H1 (cell line): ENCODE measurements at places on chromosomes 3 and 15.

GRCh38 chr15:50210462-50211157 lies 28.6 kb downstream of the SLC27A2 start:
- no peak for DNase-seq

GRCh38 chr15:71529361-71529760 lies 281.0 kb upstream of the NR2E3 start:
- no peak for DNase-seq

DNA sequence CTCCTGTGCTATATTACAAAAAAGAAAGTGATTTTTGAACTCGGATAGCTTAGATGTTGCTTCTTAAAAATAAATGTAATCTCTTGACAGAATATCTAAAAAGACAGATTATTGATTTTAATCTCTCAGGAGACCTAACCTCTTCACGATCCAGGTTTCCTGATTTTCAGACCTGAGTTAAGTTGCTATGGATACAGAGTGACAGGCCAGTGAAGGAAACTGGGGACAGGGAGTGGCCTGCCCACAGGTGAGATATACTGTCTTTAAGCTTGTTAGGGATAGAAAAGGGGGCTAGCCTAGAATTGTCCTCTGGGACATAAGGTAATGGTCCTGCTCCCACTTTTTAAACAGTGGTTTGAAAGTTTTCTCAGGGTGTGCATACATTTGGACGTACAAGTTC lies 73.2 kb downstream of the CCNL1 start:
- no peak for DNase-seq

GRCh38 chr15:45263854-45264253 lies 11.8 kb downstream of the SLC28A2 start:
- no peak for DNase-seq

DNA sequence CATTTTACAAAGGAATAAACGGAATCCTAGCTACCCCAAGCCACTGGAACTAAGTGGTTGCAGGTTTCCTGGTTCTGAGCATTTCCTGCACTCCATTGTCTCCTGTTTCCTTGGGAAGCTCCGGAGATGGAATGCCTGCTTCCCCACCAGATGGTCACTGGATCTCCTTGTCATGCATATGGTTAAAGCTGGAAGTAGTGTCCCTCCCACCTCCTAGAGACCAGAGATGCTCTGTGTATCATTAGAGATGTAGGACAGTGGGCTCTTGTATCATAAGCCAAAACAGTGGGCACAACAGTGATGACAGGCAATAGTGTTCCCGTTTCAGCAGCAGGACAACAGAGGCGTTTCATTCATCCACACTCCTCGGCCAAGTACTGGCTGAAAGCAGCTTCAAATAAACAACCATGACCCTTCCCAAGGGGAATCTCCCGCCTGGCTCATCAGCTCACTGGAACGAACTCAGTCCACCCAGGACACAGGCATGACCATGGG lies 136.2 kb upstream of the EIF1B start:
- DNase-seq, result no peak

- DNase-seq, result no peak
These were observed 234.8 kb downstream of the NR2F2 start for GRCh38 chr15:96565266-96565665.

DNA sequence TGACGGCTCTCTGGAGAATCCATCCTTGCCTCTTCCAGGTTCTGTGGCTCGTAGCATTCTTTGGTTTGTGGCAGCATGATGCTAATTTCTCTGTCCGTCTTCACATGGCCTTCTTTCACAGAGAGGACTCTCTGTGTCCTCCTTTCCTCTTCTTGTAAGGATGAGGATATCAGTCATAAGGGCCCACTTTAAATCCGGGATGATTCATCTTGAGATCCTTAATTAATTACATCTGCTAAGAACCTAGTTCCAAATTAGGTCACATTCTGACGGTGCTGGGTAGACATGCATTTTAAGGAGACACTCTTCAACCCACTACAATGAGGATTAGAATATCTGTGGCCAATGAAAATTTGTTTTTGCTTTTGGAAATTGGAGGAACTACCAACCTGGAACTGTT lies 15.7 kb upstream of the GXYLT2 start:
- DNase-seq, result no peak

GRCh38 chr3:15932348-15933300 lies 134.8 kb upstream of the ANKRD28 start:
- no peak for DNase-seq

DNA sequence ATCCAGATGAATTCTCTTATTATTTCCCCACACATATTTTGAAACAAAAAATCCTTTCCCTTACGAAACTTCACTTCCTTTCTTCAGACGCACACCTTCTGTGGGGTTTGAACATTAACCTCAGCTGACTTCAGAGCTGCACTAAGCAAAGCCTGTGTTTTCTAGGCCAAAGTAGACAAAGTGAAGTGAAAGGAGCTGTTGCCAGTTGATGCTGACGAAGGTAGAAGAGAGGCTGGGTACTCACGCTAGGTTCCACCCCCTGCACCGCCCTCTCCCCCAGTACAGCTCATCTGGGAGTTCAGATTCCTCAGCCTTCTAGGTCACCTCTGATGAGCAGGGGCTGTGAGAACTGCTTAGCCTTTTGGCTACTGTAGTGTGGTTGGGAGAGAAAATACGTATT lies 24.1 kb downstream of the DUT start:
- DNase-seq, result no peak

DNA sequence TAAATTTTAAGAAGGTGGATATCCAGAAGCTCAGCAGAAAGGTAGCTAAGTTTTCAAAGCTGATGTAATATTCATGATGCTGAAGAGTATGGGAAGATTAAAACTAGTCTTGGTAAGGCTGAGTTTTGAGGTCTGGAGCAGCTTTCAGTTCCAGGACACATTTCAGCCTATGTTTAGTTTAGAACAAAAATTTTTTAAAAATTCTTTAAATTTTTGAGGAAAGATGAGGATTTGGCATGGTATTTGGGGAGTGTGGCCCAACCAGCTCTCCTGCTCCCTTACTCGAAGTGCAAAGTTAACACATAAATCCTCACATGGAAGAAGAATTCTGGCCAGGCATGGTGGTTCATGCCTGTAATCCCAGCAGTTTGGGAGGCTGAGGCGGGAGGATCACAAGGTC lies 1039.1 kb downstream of the NAALADL2 start:
- no peak for DNase-seq

- no peak for DNase-seq
These were observed 49.1 kb upstream of the SATB1 start for GRCh38 chr3:18474202-18474601.

DNA sequence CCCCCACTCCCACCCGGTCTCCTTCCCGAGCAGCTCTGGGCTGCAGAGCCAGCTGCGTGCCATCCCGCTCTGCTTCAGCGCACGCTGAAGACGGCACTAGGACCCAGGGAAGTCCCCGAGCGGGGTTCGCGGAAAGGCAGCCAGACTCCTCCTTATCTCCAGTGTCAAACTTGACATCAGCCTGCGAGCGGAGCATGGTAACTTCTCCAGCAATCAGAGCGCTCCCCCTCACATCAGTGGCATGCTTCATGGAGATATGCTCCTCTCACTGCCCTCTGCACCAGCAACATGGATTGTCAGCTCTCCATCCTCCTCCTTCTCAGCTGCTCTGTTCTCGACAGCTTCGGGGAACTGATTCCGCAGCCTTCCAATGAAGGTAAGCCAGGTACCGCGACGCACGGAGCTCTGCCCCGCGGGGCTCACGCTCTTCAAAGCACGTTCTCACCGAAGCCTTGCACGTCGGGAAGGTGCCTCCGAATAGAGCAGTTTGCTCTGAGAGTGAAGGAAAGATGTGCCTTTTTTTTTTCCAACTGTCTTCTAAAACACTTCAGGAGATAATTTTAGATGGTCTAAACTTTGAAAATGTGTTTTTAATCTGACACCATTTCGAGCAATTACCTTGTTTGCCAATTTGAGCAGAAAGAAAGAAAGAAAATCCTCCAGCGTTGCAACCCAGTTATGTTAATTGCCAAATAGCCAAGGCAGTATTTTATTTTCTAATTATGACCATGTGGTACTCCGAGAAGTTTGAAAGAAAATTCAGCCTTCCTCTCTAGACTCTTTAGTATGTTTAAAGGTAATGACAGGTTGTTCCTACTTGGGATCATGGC lies at the start of gene EPHA3:
TSS of gene EPHA3 (plus strand) at position 161 of the 830 bp plus-strand sequence. CDS start at position 289, 128 bp downstream.
- peak; percentile 87 for DNase-seq

DNA sequence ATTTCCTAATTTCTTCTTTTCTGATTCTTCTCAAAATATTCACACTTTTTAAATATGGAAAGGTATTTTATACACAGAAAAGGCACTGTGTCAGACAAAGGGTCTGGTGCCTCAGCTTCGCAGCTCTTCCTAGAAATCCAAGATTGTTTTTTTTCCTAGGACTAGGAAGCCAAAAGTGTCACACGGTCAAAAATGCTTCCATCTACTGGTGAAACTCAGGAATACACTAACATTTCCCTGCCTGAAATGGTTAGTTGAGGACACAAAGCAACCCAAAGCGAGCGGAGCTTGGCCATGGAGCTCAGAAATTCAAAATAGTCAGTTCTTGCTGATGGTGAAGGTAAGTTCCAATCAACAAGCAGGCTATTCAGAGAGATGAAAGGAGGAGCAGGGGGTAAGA lies 426.5 kb upstream of the RASGRP1 start:
- no peak for DNase-seq

GRCh38 chr3:61239871-61240270 lies 11.4 kb downstream of the FHIT start:
- DNase-seq, result no peak
